ENCODE measurements at places on chromosomes 1 and 21.
A peak's percentile ranks its signal among the peaks of the same experiment; 100 is the strongest.

DNA sequence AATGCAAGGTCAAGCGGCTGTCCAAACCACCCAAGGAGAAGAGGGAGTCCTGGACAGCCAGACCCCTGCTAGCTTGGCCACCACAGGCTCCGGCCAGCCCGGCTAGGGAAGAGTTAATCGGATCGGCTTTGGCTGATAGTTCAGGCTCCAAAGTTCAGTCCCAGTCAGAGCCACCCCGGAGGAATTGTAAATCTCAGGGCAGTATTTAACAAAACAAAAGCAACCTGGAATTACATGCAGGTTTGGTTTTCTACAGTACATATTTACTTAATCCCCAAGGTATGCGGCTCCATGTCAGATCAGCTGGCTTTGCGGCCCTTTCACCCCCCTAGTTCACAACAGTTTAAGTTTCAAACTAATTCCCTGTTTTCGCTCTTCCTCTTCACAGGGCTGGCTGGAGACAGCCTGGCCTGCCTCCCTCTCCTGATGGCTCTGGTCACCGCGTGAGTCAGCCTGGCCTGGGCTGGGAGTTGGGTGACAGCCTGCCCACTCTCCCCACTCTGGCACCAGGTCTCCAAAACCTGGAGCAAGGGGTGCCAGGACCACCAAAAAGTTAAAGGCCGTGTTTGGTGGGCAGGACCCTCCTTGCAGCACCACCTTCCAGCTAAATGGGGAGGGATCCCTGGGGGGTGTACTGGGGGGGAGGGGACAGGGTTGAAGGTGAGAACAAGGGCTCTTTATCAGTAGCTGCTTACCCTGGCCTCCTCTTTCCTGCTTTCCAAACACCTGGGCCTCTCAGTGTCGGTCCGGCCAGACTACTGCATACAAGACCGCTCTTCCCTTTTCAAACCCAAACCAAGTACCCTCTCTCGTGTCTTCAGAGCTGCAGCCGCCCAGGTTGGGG lies 1.9 kb downstream of the DHRS3 start:
- DNase-seq = peak; percentile 56

DNA sequence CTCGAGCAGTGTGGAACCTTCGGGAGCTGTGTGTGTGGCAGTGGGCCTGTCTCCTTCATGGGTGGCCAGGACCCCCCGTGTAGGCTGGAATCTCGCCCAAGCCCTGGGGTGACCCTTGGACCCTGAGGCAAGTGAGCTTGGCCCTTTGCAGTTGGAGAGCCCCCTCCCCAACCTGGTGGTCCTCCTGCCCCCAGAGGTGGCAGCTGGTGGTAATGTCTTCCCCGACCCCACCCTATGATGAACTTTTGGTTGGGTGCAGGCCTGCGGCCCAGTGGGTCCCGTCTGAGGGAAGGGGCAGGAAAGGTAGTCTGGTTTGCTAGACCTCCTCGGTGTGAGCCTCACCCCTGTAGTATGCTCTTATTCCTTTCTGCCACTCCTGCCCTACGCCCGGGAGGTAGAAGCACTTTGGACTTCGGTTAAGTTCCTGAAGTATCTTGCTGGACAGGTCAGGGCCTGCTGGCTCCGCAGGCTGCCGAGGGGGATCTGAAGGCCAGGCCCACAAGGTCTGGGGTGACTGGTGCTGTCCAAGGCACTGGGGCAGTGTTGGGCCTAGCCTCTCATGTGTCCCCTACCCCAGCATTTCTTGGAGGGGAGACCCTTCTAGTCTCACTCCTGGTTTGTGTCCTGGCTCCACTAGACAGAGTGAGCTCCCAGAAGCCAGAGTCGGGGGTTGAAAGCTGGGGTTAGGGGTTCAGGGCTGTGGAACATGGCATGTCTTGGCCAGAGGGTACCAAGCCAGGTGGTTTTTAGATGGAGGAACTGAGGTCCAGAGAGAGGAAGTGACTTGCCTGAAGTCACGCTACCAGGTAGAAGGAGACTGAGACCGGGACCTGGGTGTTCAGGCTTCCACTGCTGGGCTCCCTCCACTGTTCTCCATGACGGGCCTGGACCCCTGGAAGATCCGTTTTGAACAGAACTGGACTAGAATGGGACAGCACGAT lies 1.8 kb downstream of the ZNF362 start:
- DNase-seq = no peak

- DNase-seq = no peak
These were observed 151.8 kb upstream of the B3GALT2 start for GRCh38 chr1:193338194-193338593.

DNA sequence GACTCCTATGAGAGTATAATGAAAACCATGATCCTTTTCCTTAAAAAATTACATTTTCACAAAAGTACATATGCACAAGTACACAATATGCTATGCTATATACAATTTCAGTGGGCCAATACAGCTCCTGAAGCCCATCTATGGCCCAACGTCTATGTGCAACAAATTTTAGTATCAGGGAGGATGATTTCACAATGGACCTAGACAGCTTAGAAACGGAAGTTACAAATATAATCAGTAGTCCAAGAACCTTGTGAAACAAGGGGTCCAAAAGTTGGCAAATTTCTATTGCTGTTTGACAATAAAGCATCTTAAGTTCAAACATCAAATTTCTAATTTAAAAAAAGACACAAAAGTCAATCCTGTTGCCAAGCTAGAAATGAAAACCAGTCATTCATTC lies 87.0 kb downstream of the DPYD start:
- DNase-seq = no peak

GRCh38 chr1:37274938-37275631 lies 199.3 kb upstream of the ZC3H12A start:
- DNase-seq = no peak

- DNase-seq = no peak
These were observed 5.9 kb upstream of the CTRC start for GRCh38 chr1:15432324-15432723.

DNA sequence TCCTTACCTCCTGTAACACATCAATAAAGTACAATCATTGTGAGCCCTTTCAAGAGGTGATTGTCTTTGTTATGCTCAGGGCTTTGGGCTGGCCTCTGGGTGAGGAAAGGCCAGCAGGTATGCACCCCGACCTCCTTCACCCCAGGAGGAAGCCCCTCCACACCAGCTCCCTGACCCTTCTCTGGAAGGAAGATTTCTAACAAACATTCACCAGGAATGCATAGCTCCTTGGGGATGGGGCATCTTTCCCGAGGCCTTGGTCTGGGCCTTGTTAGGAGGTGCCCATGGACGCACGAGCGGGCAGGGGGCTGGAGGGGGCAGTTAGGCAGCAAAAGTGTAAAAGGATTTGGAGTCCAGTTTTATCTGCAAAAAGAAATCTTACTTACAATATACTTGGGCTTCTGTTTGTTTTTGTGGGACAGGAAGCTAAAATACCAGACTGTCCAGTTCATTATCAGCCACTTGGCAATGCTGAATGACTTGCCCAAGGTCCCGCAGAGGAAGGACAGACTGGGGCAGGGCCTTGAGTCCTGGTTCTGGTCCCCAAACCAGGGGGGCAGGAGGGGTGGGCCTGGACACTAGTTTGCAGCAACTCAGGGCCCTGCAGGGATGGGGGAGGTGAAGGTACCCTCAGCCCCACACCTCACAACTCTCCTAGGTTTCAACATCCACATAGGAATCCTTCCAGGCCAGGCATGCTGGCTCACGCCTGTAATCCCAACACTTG lies 10.1 kb downstream of the ZC3H12A start:
- DNase-seq = no peak

DNA sequence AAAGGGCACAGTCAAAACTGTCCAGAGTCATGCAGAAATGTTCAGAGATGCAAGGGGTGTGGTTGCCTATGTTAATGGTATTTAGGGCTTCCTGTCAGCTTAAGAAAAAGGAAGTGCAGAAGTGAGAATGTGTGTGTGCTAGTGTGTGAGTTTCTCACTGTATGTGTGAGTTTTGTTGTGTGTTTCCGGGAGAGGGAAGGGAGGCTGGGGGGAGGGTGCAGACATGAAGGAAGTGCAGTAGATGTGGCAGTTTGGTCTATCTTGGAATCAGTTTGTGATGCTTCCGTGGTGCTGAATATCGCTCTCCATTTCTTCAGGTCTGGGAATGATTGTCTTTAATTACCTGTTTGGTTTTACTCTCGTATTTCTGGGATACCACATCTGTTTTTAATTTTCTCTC lies 16.5 kb upstream of the ATP6V1G3 start:
- no peak for DNase-seq

GRCh38 chr1:98304888-98305287 lies 356.6 kb upstream of the SNX7 start:
- no peak for DNase-seq

GRCh38 chr1:91771717-91772116 lies 114.2 kb downstream of the TGFBR3 start:
- DNase-seq = no peak

- no peak for DNase-seq
These were observed 79.2 kb downstream of the RNF220 start for GRCh38 chr1:44484155-44484688.

- no peak for DNase-seq
These were observed 4.8 kb downstream of the S100A16 start for GRCh38 chr1:153608089-153608682.

DNA sequence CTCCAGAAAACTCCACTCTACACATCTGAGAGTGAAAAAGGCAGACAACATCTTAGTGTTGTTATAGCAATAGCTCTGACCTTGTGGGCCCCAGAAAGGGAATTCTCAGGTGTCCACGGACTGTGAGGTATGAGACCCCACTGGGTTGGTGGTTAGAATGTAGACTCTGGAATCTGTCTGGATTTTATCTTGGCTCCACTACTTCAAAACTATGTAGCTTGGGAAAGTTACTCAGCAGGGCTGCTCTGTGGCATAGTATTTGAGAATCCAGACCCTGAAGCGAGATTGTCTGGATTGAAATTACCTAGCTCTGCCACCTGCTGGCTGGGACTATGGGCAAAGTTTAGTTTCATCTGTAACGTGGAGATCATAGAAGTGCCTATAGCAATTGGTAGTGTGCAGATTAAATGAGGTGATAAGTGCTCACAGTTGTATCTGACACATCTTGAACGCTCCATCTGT lies 25.8 kb downstream of the PRDM2 start:
- peak; percentile 17 for DNase-seq

- DNase-seq = no peak
These were observed 63.9 kb downstream of the TRIM11 start for GRCh38 chr1:228342627-228343190.

DNA sequence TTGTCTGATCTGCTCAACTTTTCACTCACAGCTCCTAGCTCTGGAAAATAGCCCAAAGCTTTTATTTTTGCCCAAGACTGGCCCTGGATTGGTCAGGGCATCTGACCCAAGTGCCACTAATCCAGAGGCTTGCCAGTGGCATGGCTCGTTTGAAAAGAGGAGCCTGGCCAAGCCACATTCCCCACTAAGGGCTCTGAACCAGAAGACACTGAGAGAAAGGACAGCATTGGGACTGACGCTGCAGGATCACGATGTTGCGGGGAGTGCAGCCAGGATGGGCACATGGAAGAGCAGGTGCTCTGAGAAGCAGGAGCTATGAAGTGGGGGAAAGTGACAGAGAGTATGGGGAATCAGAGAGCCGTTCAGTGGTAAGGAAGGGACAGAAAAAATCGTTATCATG lies 44.9 kb upstream of the TSPAN2 start:
- no peak for DNase-seq

DNA sequence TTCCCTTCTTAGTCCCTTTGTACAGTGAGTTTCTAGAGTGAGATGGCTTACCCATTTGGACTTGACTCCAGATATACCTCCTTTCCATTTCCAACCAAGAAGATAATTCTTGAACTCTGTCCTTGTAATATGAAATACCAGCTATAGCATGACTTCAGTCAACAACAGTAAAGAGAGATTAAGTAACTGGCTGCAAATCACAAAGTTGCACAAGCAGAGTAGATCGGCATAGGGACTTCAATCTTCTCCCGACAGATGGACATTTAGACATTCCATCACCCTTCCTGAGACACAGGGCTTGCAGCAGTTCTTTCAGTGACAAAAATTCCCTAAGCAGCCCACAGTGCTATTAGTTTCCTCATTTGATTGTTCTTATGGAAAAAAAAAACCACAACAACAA lies 44.6 kb downstream of the JAK1 start:
- DNase-seq = no peak

DNA sequence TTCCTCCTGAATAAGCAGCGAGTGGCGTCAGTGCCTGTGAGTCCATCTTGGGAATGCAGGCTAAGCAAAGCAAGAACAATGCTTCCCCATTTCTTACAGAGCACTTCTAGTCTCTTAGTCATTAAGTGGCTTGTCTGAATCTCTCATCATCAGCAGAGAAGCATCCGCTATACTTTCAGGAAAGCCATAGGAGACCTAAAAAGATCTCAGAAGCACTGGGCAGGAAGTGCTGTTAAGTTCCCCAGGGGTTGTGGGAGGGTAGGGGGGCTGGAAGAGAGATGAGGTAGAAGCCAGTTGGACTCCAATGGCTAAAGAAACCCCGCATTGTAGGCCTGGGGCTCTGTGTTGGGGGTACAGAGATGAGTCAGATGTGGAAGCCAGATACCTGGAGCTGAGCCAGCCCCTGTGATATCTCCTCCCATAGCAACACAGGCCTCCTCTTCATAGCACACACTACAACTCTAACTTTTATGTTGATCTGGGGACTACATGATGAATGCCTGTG lies 44.9 kb downstream of the SYT6 start:
- DNase-seq = no peak

DNA sequence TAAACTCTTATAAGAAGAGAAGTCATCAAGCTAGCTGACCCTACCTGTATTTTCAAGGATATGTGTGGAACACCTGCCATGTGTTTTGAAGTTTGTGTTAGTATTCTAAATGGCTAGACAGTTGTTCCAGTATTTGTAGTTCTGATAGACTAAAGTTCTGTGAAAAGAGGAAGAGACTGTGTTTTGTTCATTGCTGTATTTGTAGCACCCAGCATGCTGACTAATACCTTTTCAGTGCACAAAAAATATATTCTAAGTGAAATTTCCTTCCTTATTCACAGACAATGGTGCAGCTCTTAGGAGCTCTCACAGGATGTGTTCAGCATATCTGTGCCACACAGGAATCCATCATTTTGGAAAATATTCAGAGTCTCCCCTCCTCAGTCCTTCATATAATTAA lies 8.2 kb upstream of the METTL18 start:
- no peak for DNase-seq

GRCh38 chr1:61869691-61870109 lies 127.4 kb downstream of the PATJ start:
- DNase-seq = no peak

GRCh38 chr21:32099812-32100416 lies 178.9 kb downstream of the MIS18A start:
- no peak for DNase-seq

- no peak for DNase-seq
These were observed 37.3 kb downstream of the MACO1 start for GRCh38 chr1:25468033-25468432.

DNA sequence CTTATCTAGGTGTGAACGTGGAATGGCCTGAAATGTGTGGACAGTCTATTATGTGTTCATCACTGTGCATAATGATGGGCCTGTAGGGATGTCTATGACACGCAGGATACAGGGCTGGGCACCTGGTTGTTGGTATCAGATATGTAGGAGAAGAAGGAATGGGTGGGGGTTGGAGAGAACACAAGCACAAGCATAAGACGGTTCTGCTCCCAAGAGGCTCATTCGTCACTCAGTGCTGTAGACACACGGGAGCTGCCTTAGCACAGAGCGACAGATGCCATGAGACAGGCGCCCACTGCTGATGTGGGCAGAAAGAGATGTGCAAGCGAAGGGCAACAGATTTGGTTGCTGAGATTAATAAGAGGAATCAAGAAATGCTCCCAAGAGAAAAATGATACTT lies 256.2 kb downstream of the DISC1 start:
- DNase-seq = no peak

All from NCI-H526 (cell line).